WTC11 (cell line): ENCODE measurements at places on chromosomes 4 and X. TPM values are rescaled to one million over a fixed set of nuclear protein-coding genes. Genes with fewer than 3 reads are reported as not detected.

DNA sequence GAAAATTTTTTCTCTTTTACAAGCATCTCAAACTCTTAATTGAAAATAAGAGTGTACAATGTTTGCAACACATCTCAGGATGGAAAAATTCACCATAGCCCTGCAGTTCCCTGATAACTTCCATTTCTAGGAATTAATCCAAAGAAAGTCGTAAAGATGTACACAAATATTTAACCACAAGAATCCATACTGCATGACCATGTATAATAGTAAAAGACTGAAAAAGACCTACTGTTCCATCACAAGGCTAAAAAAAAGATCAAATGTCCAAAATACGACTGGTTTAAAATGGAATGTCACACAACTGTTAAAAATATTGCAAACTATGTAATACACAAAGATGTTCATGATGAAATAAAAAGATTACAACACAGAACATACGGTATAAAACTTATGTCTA, 32.1 kb downstream of the HUWE1 start:
- peaks cover 27% of the 10 kb centered on the region for H3K36me3 ChIP-seq
- DNase-seq, result no peak
- no peak overlapping the region for H3K4me3 ChIP-seq
- no peaks in the 10 kb centered on the region for H3K4me1 ChIP-seq
- no peaks in the 10 kb centered on the region for H3K27me3 ChIP-seq

GRCh38 chrX:47234583-47234982, 1.8 kb downstream of the USP11 start:
- DNase-seq, result no peak
- peaks cover 4% of the 10 kb centered on the region for H3K36me3 ChIP-seq
- peaks cover 10% of the 10 kb centered on the region for H3K4me1 ChIP-seq
- H3K27ac ChIP-seq, result peak overlapping the region; percentile 93
- peak overlapping the region; percentile 93 for H3K4me3 ChIP-seq
- no peaks in the 10 kb centered on the region for H3K27me3 ChIP-seq

Gene PNMA3
- 3.7 to 6.5 TPM (median 5.8 TPM) in 3 replicates for total RNA-seq

- H3K27me3 ChIP-seq, result peaks cover 100% of the 10 kb centered on the region
- H3K4me3 ChIP-seq, result peak overlapping the region; percentile 7
- DNase-seq, result no peak
- H3K4me1 ChIP-seq, result peaks cover 43% of the 10 kb centered on the region
- H3K27ac ChIP-seq, result no peak overlapping the region
Observed at GRCh38 chr4:84491481-84491880, 7.6 kb downstream of the NKX6-1 start.

DNA sequence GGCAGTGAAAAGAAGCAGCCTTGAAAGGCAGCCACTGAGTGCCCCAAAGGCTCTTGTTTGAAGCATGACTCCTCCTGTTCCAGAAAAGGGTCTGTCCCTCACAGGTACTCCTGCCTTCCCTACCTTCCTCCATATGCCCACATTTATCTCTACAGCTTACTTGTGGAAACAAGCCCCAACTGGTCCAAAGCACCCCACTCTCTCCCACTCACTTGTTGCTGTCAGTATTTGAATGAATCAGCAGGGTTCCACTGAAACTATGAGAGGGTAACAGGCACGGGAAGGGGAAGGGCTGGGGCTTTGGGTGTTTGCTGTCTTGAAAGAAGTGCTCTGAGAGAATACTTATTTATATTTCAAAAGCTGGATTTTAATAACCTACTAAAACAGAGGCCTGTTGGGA, 34.9 kb downstream of the GPR143 start:
- H3K4me3 ChIP-seq, result no peak overlapping the region
- H3K36me3 ChIP-seq, result peaks cover 37% of the 10 kb centered on the region
- H3K4me1 ChIP-seq, result no peaks in the 10 kb centered on the region
- no peak overlapping the region for H3K27ac ChIP-seq

GRCh38 chrX:96382018-96382417, 302.6 kb upstream of the DIAPH2 start:
- H3K4me3 ChIP-seq, result no peak overlapping the region
- no peak overlapping the region for H3K27ac ChIP-seq
- H3K36me3 ChIP-seq, result no peaks in the 10 kb centered on the region
- DNase-seq, result no peak

DNA sequence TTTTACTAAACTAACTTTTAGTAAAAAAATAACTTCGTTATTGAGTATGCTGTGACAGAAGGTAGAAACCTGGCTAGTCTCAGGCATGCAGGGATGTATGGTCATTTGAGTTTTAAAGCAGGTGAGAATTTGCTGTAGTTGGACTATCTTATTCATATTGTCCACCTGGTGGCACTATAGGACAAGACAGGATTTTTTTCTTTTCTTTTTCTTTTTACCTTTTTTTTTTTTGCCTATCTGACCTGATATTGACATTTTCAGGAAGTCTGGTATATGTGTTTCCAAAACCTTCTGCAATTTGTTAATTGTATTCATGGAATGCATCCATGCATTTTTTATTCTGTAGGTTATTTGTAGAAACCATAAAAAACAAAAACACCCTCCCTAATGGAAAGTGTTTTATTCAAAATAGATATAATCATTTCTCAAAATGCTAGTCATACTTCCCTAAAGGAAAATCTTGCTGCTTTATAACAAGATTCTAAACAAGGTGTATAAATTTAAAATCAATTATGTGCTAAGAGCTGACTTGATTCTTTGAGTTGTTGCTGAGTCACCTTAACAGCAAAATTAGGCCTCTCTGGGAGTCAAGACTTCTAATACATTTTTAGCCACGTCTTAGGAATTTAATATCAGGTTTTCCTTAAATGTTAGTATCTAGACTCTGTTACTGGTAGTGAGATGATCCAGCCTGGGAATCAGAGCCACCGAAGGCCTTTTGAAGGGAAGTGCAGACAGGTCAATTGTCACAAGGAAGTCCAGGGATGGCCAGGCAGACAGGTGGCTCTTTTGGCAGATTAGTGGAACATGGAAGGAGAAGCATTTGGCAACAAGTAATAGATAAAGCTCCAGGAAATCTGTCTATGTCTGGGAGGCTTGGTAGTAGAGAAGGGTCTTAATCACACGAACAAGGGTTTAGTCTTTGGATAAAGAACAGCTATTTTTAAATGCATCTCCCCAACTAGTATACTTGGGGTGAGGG, 201.3 kb upstream of the GNPDA2 start:
- H3K4me3 ChIP-seq, result no peak overlapping the region
- H3K27ac ChIP-seq, result no peak overlapping the region
- H3K36me3 ChIP-seq, result no peaks in the 10 kb centered on the region
- no peak for DNase-seq

- H3K36me3 ChIP-seq, result no peaks in the 10 kb centered on the region
- H3K4me3 ChIP-seq, result no peak overlapping the region
- H3K4me1 ChIP-seq, result peaks cover 6% of the 10 kb centered on the region; the same call in 1 of the 2 replicates
- no peaks in the 10 kb centered on the region for H3K27me3 ChIP-seq
- no peak overlapping the region for H3K27ac ChIP-seq
Observed at GRCh38 chr4:121252224-121252806, 88.2 kb upstream of the TNIP3 start.

DNA sequence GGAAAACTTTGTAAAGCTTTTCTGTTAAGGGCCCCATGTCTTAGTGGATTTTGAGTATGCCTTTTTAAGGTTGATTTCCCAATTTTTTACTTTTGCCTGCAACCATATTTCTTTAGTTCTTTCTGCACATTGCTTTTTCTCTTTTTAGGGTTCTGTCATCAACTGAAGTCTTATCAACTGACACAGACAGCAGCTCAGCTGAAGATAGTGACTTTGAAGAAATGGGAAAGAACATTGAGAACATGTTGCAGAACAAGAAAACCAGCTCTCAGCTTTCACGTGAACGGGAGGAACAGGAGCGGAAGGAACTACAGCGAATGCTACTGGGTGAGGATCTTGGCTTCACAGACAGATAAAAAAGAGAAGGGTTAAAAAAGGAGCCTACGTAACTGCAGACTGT, 27.8 kb downstream of the TAF1 start:
- peaks cover 78% of the 10 kb centered on the region for H3K36me3 ChIP-seq
- no peaks in the 10 kb centered on the region for H3K4me1 ChIP-seq
- H3K27me3 ChIP-seq, result no peaks in the 10 kb centered on the region

GRCh38 chrX:150119323-150119722, 181.0 kb upstream of the EOLA2 start:
- H3K36me3 ChIP-seq, result no peaks in the 10 kb centered on the region
- H3K27me3 ChIP-seq, result no peaks in the 10 kb centered on the region
- H3K4me1 ChIP-seq, result no peaks in the 10 kb centered on the region
- H3K4me3 ChIP-seq, result no peak overlapping the region

Gene NLGN3
- 10.6 to 11.7 TPM (median 10.8 TPM) in 3 replicates for total RNA-seq

DNA sequence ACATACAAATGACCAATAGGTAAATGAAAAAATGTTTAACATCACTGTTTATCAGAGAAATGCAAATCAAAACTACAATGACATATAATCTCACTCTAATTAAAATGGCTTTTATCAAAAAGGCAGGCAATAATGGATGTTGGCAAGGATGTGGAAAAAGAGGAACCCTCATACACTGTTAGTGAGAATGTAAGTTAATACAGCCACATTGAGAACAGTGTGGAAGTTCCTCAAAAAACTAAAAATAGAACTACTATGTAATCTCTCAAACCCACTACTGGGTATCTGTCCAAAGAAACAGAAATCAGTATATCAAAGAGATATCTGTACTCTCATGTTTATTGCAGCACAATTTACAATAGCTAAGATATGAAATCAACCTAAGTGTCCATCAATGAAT, 165.9 kb upstream of the HHIP start:
- DNase-seq, result no peak
- peaks cover 14% of the 10 kb centered on the region for H3K36me3 ChIP-seq
- H3K4me1 ChIP-seq, result no peaks in the 10 kb centered on the region
- no peaks in the 10 kb centered on the region for H3K27me3 ChIP-seq
- no peak overlapping the region for H3K4me3 ChIP-seq

- no peaks in the 10 kb centered on the region for H3K27me3 ChIP-seq
- H3K27ac ChIP-seq, result no peak overlapping the region
- H3K4me3 ChIP-seq, result no peak overlapping the region
- peaks cover 30% of the 10 kb centered on the region for H3K4me1 ChIP-seq
Observed at GRCh38 chr4:74669702-74670101, 124.6 kb downstream of the BTC start.

GRCh38 chr4:7197910-7198309, 5.6 kb downstream of the SORCS2 start:
- H3K36me3 ChIP-seq, result no peaks in the 10 kb centered on the region
- H3K27me3 ChIP-seq, result peaks cover 28% of the 10 kb centered on the region
- no peak for DNase-seq
- no peak overlapping the region for H3K27ac ChIP-seq
- no peak overlapping the region for H3K4me3 ChIP-seq

Gene CPLX1
- total RNA-seq, result 1.5 to 3.5 TPM (median 2.0 TPM) in 3 replicates

- no peaks in the 10 kb centered on the region for H3K27me3 ChIP-seq
- DNase-seq, result no peak
- H3K27ac ChIP-seq, result no peak overlapping the region
- H3K4me1 ChIP-seq, result peaks cover 14% of the 10 kb centered on the region
Observed at GRCh38 chrX:38138900-38139299, 81.8 kb downstream of the SRPX start.

Gene TEX11
- total RNA-seq, result 0.18 to 0.31 TPM (median 0.23 TPM) in 3 replicates

DNA sequence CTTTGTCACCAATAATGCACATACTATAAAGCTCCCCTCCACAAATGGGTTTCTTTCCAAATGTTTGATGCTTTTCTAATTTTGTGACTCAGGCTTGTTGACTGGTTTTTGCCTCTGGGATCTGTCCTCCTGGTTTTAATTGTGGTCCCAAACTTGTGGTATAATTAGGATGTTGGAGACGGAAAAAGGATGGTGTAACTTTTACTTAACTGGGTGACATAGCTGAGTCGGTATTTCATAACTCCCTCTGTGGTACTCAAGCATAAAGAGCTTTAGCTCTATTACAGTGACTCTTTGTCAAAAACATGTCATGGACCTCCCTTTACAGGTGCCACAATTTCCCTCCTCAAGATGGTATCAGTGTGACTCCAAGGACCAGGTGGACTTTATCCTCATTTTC, 119.7 kb upstream of the RBPJ start:
- H3K27me3 ChIP-seq, result peaks cover 13% of the 10 kb centered on the region
- no peaks in the 10 kb centered on the region for H3K36me3 ChIP-seq
- H3K27ac ChIP-seq, result no peak overlapping the region
- no peak for DNase-seq
- no peak overlapping the region for H3K4me3 ChIP-seq
- peaks cover 10% of the 10 kb centered on the region for H3K4me1 ChIP-seq

Gene KLKB1
- 9.8 to 10.1 TPM (median 10.1 TPM) in 3 replicates for total RNA-seq

DNA sequence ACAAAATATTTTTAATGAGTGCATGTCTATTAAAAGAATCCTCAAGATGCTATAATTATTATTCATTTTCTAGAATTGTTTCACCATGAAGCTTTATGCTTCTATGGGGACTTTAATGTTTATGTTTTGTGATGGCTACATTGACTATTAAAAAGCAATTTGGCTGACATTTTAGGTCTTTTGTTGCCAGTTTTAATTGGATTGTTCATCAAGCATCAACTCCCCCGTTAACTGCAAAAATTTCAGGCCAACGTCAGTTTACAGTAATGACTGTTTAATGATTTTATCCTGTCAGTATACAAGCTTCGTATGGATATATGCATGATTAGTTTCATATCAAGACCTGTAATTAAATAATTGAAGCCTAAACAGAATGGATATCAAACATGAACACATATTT, 422.8 kb downstream of the SH2D1A start:
- H3K27ac ChIP-seq, result no peak overlapping the region
- no peak overlapping the region for H3K4me3 ChIP-seq
- no peaks in the 10 kb centered on the region for H3K27me3 ChIP-seq
- DNase-seq, result no peak
- H3K36me3 ChIP-seq, result no peaks in the 10 kb centered on the region

Gene HSD17B13
- total RNA-seq, result 0.07 to 0.25 TPM in 2 of 3 replicates, not detected in the other

Gene TLL1
- total RNA-seq, result 0.46 to 0.98 TPM (median 0.63 TPM) in 3 replicates

Gene TMEM255A
- 0.41 to 0.69 TPM (median 0.61 TPM) in 3 replicates for total RNA-seq

Gene CPEB2
- total RNA-seq, result 2.5 to 3.3 TPM (median 2.8 TPM) in 3 replicates

- DNase-seq, result no peak
- H3K36me3 ChIP-seq, result no peaks in the 10 kb centered on the region
- no peaks in the 10 kb centered on the region for H3K27me3 ChIP-seq
- H3K27ac ChIP-seq, result no peak overlapping the region
Observed at GRCh38 chr4:74219240-74219639, 61.3 kb downstream of the MTHFD2L start.

Gene GAGE12E
- not detected in 3 replicates for total RNA-seq

- DNase-seq, result no peak
- H3K27me3 ChIP-seq, result peaks cover 6% of the 10 kb centered on the region
- H3K4me1 ChIP-seq, result no peaks in the 10 kb centered on the region
- H3K36me3 ChIP-seq, result peaks cover 15% of the 10 kb centered on the region
- no peak overlapping the region for H3K27ac ChIP-seq
Observed at GRCh38 chr4:153661215-153661822, 22.8 kb upstream of the TLR2 start.

Gene ABCD1
- 9.1 to 10.4 TPM (median 9.5 TPM) in 3 replicates for total RNA-seq

DNA sequence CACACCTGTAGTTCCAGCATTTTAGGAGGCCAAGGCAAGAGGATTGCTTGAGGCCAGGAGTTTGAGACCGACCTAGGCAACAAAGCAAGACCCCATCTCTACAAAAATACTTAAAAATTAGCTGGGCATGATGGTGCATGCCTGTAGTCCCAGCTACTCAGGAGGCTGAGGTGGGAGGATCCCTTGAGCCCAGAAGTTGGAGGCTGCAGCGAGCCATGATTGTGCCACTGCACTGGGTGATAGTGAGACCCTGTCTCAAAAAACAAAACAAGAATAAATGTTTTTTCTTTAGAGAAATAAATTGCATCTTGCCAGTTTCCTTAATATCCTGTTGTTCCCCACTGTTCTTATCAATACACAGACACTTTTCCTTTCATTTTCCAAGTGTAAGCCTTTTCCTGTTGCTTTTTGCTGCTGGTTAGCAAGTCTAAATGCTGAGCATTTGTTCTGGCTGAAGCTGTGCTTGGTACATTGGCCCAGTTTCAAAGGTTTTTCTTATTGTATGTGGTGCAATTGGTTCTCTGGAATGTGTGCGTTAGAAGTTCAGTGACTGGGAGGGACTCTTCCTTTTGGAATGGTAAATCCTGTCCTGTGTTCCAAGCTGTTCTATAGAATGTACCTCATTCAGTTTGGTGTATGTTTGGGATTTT, 98.2 kb downstream of the AFF1 start:
- peaks cover 35% of the 10 kb centered on the region for H3K4me1 ChIP-seq
- no peak for DNase-seq
- H3K27ac ChIP-seq, result no peak overlapping the region
- H3K4me3 ChIP-seq, result no peak overlapping the region
